Right lobe of liver (tissue), 6 donors: ENCODE measurements at places on chromosomes 4 and X. TPM values are rescaled to one million over a fixed set of nuclear protein-coding genes. Genes with fewer than 3 reads are reported as not detected.

The CXCL8 gene
- total RNA-seq: 23.4 TPM

The EFHC2 gene
- total RNA-seq: not detected

- no peak for DNase-seq
Observed at GRCh38 chr4:6779667-6780565, 2.6 kb upstream of the KIAA0232 start.

DNA sequence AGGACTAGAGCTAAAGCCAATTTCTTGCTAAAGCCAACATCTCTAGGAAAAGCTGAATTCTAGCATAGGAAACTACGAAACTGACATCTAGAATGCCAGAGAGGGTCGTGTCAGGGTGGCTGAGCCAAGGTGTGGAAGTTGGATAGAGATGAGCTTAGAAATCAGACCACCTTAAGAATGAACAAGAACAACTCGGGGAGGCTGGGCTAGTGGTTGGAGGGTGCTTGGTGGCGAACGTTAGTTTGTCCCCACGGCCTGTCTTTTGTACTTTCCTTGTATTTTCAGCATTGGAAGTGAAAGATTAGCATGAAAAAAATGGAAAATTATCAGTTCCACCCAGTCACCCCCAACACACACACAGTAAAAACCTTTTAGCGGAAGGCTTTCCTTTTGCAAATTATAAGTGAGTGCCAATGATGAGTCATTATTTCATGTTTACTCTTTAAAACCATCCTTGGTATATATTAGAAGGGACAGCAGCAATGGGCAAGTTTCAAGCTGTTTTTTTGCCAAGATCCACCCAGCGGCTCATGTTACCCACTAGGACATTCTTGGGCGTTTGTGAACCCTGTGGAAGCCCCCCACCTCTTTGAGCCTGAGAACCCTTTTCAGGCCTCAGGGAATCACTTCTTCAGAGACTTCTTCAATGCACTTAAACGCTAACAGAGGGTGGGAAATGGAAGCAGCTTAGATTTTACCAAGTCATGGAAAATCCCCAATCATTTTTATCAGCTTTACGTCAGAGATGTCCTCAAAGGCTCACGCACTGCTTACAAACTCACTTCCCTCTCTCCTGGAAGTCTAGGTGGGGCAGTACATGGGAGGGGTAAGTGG, 4.9 kb upstream of the PPEF1 start:
- no peak for DNase-seq

- no peak for DNase-seq
Observed at GRCh38 chr4:9953089-9953488, 68.2 kb downstream of the SLC2A9 start.

- DNase-seq: no peak
Observed at GRCh38 chrX:129823115-129823514, 20.6 kb downstream of the ZDHHC9 start.

- no peak for DNase-seq
Observed at GRCh38 chrX:8139716-8140115, 31.4 kb downstream of the VCX2 start.

- no peak for DNase-seq
Observed at GRCh38 chrX:66698273-66699204, 59.7 kb upstream of the EDA2R start.

- DNase-seq: no peak
Observed at GRCh38 chr4:37073226-37073840, 171.2 kb upstream of the NWD2 start.

DNA sequence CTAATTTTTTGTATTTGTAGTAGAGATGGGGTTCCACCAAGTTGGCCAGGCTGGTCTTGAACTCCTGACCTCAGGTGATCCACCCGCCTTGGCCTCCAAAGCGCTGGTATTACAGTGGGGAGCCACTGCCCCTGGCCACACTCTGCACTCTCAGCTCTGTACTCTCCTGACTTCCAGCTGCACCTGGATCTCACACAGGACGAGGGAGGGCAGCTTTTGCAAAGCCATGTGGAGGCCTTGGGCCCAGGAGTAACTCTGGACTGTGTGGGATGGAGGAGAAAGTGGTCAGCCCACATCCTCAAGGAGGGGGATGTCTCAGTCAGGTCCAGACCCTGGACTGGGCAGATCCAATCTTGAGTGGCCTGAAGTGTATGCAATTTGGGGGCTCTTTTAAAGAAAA, 23.0 kb downstream of the NAT8L start:
- DNase-seq: no peak

GRCh38 chrX:13473442-13474163, 95.8 kb upstream of the EGFL6 start:
- DNase-seq: no peak

DNA sequence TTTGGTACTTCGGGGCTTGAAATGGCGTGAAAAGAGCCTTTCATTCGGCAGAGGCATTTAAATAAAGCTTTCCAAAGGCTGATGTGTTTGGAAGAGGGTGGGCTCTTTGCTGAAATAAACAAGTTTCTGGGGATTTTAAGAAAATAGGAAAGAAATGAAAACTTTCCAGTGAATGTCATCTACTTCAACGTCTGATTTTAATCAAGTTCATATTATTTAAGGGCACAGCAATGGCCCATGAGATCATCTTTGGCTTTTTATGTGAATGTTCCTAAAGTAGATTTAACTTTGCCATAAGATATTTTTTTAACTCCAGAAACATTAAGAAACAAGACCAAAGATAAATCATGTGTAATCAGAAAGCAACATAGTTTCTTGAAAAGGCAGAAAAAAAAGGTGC, 69.8 kb upstream of the TTC29 start:
- DNase-seq: no peak

DNA sequence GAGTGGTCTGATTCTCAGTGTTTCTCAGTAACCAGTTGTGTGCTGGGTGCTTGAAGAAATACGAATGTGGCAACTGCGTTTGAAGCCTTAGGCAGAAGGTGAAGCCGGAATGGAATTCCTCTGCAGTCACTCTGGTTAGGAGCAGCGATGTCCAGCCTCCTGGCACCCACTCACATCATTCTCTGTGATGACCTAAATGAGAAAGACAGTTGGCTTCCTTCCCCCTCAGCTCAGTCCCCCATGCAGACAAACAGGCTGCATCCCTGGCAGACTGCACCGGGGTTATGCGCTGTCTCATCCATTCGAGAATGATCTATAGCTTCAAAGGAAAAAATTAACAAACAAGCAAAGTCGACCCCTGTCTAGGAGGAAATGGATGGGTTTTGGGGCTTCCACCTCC, 170.1 kb upstream of the SCML1 start:
- no peak for DNase-seq

DNA sequence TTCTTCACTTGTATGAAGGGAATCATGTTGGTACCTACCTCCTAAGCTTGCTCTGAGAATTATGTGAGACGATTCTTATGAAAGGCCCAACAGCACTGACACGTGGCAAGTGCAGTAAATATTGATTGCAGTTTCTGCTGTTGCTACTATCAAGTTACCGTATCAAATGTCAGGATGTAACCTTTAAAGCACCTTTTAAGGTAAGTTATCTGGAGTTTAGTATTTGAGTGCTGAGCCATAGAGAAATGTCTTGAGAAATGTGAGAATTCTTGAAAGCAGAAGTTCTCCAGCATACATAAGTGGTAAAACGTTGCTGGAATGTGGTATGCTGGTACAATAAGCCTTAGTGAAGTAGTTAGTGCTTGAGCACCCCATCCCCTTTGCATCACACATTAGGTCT, 90.4 kb downstream of the PHOX2B start:
- DNase-seq: no peak

- DNase-seq: no peak
Observed at GRCh38 chr4:79678472-79679202, 270.6 kb upstream of the GK2 start.

DNA sequence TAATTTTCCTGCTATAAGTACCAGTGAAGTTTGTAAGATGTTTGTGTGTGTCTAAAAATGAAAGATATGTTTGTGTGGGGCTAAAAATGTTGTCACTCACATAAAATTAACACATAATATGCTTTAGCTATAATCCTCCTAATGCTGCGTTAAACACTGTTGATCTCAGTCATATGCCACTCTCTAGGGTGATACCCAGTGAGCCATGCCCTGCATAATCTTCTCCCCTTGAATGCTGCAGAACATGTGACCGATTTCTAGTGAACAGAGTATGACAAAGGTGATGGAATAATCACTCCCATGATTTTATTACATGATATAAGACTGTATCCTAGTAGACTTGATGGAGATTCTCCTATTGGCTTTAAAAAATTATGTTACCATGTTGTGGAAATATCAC, 119.1 kb upstream of the EPHA5 start:
- no peak for DNase-seq

DNA sequence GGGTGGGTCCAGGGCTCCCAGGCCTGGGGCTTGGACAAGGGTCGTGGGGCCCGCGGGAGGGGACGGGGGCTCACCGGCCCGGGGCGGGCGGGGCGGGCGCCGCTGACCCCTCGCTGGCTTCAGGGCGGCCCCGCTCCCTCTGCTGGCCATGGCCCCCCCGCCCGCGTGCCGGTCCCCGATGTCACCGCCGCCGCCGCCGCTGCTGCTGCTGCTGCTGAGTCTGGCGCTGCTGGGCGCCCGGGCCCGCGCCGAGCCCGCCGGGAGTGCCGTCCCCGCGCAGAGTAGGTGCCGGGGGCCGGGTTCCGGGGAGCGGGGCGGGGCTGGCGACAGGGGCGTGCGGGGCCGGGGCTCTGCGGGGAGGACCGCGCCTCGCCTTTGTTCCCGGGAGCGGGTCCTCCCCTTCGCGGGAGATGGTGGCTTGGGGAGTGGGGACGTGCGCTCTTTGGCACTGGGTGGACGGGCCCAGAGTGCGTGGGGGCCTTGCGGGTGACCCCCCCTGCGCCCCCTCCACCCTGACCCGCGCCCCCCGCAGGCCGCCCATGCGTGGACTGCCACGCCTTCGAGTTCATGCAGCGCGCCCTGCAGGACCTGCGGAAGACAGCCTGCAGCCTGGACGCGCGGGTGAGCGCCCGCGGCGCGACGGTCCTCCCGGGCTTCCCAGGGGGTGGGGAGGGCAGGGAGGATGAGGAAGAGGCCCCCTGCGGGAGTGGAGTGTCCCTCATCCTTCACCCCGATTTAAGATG, 16.8 kb upstream of the NAT8L start:
- DNase-seq: peak; percentile 46

DNA sequence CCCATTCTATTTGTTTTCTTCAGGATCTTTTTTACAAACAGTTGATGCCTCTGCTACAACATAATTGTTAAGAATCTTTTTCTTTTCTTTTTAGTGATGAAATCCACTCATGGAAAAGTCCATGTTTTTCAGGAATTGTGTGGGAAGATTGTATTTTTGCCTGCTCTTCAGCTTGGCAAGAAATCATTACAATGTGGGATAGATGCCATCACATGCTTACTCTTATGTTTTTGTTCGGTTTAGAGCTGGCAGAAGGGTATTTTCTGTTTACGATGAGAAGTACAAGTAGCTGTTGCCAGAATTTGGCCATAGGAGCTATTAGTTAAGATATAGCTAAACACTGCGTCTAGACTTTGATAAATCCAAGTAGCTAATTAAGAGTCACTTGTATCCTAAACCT, 2585.3 kb downstream of the ARAP2 start:
- no peak for DNase-seq
